ELR (cell line): ENCODE measurements at places on chromosomes 16 and 17.

DNA sequence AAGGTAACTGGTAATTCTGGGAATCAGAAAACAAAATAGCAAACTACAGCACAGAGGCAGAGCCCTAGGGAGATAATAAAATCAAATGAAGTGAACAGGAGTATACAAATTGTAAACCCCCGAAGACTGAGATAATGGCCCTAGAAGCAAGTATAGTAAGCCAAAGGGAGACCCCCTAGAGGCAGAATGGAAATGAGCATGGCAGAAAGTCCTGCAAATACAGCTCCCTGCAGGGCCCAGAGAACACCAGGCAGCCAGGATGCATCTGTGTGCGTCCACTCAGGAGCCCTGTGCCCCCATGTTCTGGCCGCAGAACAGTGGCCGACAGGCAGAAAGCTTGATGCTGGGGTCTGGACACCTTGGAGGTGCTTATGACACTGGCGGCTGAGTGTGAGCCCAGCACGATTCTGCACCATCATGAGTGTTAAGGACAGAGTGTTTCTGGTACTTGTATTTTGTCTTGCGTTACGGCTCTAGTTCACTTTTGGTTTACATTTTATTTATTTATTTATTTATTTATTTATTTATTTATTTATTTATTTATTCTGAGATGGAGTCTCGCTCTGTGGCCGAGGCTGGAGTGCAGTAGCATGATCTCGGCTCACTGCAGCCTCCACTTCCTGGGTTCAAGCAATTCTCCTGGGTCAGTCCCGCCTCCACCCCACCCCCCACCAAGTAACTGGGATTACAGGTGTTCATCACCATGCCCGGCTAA, 48.7 kb downstream of the RGS9 start:
- DNase-seq = no peak

- DNase-seq = no peak
Measured at GRCh38 chr17:46184696-46185095, 8.5 kb downstream of the KANSL1 start.

DNA sequence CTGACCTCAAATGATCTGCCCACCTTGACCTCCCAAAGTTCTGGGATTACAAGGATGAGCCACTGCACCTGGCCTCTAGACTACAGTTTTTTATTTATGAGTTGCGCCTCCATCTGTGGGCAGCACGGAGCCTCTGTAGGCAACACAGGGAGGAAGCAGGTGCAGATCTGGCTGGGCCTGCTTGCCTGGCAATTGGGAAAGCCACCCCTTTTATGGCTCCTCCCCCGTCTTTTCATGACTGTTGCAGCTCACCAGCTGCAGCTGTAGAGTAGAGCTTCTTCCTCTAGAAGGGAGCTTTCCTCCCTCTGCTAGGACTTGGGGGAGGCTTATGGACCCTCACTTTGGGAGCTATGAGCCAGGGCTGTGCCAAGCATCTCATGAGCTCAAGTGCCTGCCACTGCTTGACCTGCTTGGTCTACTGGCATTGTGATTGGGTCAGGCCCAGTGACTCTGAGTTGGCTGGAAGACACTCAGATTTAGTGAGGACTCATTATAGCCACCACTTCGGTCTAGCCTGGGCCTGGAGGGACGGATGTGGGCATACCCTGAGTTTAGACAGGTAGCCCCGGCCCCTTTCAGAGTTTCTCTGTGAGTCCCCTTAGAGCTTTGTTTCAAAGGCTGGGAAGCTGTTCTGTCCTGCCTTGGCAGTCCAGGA, 6.9 kb upstream of the SLC7A6 start:
- no peak for DNase-seq

GRCh38 chr17:32806646-32807045, 70.3 kb downstream of the MYO1D start:
- DNase-seq = no peak

DNA sequence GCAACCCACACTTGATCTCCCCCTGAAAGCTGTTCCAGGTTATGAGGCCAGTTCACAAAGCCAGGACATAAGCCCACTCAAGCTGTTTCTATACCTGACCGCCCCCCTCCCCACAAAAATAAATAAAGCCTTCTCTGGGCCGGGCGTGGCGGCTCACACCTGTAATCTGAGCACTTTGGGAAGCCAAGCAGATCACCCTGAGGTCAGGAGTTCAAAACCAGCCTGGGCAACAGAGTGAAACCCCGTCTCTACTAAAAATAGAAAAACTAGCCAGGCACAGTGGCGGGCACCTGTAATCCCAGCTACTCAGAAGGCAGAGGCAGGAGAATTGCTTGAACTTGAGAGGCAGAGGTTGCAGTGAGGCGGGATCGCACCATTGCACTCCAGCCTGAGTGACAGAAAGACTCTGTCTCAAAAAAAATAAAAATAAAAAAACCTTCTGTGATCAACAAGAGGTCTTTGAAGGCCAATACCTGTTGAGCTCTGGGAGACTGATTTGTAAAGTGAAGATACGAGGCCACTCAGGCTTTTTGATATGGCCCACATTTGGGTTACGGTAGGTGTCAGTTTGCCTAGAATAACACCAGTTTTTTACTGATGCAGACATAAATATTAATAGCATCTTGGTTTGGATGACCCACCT, 2.2 kb downstream of the KDM8 start:
- no peak for DNase-seq

GRCh38 chr17:36481829-36482228, 4.7 kb upstream of the ZNHIT3 start:
- DNase-seq = no peak

DNA sequence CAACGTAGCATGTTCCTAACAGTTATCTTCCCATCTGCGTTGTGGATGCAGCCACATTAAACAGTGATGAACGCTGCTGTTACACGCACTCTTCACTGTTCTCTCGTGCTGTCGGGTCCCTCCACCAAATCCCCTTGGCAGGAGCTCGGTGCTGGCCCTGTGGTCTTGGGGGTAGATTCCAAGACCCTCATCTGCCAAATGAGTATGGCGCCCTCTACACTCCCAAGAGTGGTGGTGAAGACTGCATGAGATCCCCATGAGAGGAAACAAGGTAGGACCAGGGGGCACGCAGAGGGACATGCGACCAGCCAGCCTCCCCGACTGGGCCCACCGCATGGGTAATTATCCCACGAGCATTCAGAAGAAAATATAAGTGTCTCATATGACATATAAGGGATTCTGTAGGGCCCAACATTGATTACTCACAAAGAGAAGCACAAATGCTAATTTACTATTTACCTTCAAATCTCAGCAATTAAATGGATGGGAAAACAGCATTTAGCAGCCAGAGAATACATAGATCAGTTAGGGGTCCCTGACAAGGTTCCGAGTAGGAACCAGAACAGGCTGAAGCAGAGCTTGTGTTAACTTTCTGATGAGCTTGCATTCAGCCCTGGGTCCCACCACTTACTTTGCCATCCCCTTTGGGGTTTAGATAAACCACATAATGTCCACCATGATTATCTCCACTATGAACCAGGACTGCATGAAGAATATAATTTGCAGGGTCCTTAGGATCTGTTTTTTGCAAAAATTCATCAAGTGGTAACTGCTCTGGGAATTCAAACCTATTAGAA, 23.8 kb downstream of the LITAFD start:
- no peak for DNase-seq

GRCh38 chr17:81074875-81075274, 39.9 kb downstream of the BAIAP2 start:
- no peak for DNase-seq

- no peak for DNase-seq
Measured at GRCh38 chr17:63275971-63276745, 169.9 kb downstream of the CYB561 start.

DNA sequence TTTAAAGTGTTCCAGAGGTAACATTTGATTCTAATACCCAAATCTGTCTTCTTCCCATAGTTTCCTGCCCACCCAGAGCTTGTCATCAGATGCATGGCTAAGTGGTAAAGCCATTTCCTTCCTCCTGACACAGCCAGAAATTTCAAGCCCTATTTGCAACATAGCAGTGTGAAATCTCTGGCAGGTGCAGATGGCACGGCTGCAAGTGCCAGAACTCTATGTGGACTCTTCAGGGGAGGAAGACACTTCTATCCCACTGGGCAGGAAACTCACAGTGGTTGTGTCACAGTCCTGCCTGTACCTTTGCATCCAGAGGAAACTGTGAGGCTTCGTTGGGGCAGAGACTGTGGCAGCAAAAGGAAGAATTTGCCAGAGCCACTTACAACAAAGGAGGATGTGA, 13.2 kb downstream of the DYNLRB2 start:
- DNase-seq = no peak
